ENCODE measurements at places on chromosomes 11 and 22.

DNA sequence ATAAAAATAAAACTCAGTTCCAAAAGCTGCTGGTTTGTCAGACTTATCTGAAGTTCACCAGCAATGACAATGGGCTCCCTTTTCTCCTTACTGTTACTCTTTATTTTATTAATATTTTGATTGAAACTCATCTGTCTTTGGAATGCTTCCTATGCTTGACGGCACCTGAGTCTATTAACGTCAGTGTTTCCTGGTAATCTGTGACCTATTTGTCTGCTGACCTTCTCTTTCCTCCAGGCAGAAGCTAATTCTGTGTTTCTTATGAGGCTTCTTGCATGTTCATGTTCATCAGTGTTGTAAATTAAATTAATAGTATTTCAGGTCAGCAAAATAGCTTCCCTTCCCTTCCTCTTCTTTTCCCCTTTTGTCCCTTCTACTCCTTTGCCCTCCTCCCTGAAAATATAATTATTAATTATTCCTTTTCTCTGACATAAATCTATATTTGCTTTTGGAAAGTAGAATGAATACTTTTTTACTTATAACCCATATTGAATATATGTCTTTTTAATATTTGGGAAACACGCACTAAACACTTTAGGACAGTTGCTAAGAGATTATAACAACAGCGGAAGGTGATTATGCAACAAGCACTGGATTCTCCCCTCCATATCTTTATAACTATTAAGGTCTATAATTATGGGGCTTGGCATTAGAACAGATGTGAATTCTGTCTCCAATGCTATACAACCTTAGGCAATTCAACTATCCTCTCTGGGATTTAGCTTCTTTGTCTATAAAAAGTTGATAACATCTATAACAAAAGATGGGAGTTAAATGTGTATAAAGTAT is 32.1 kb upstream of the PCF11 start:
- no peak for DNase-seq

GRCh38 chr11:73760135-73760678 is 667 bp downstream of the RAB6A start:
- DNase-seq, result no peak

- no peak for DNase-seq
Observed at GRCh38 chr11:47348859-47349258, 3.6 kb downstream of the MYBPC3 start.

DNA sequence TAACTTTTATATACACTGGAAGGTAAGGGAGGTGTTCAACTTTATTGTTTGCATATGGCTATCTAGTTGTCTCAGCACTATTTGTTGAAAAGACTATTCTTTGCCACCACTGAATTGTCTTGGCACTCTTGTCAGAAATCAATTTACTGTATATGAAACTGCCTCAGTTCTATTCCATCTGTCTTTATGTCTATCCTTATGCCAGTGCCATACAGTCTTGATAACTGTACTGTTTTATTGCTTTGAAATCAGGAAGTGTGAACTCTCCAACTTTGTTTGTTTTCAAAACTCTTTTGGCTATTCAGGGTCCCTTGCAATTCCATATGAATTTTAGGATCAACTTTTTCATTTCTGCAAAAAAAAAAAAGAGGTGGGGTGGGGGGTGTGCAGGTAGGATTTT is 77.2 kb downstream of the PRSS23 start:
- DNase-seq, result no peak

DNA sequence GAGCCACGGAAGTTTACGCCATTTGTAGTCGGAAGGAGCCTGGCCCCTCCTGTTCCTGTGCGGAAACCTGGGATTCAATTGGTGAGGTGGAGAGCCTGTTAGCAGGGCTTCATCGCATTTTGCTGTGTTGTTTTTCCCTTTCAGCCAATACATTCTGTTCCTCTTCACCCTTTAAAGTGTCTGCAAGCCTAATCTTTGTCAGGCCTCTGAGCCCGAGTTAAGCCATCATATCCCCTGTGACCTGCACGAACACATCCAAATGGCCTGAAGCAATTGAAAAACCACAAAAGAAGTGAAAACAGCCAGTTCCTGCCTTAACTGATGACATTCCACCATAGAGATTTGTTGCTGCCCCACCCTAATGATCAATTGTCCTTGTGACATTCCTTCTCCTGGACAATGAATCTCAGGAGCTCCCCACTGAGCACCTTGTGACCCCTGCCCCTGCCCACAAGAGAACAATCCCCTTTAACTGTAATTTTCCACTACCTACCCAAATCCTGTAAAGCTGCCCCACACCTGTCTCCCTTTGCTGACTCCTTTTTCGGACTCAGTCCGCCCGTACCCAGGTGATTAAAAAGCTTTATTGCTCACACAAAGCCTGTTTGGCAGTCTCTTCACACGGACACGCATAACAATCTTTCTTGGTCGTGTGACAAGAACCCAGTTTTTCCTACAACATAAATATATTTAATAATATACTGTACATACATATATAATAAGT is 37.1 kb upstream of the MMP12 start:
- no peak for DNase-seq

DNA sequence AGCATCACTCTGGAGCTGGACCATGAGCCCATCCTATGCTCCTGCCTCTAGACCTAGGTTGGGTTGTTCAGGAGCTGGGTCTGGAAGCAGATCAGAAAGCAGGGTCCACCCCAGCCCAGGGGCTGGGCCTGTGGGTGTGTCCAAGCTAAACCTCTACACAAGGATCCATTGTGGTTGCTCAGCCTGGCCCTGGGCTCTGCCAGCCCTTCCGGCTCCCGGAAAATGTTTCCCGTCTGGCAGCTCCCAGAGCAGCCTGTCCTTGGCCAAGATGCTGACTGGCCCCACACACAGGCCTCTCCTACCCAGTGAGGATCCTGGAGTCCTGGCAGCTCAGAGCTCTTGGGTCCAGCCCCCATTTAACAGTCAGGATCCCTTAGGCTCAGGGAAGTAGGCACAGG is 35.3 kb upstream of the FCHSD2 start:
- no peak for DNase-seq

DNA sequence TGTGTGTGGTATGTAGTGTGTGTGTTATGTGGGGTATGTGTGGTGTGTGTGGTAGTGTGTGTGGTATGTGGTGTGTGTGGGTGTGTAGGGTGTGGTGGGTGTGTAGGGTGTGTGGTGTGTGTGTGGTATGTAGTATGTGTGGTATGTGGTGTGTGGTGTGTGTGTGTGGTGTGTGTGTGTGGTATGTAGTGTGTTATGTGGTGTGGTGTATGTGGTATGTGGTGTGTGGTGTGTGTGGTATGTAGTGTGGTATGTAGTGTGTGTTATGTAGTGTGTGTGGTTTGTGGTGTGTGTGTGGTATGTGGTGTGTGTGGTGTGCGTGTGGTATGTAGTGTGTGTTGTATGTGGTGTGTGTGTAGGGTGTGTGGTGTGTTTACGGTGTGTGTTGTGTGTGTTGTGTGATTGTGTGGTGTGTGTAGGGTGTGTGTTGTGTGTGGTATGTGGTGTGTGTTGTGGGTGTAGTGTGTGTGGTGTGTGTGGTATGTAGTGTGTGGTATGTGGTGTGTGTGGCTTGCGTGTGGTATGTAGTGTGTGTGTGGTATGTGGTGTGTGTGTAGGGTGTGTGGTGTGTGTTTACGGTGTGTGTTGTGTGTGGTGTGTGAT is 4.2 kb upstream of the PPP6R2 start:
- no peak for DNase-seq

GRCh38 chr11:8331767-8332166 is 68.1 kb upstream of the LMO1 start:
- no peak for DNase-seq

DNA sequence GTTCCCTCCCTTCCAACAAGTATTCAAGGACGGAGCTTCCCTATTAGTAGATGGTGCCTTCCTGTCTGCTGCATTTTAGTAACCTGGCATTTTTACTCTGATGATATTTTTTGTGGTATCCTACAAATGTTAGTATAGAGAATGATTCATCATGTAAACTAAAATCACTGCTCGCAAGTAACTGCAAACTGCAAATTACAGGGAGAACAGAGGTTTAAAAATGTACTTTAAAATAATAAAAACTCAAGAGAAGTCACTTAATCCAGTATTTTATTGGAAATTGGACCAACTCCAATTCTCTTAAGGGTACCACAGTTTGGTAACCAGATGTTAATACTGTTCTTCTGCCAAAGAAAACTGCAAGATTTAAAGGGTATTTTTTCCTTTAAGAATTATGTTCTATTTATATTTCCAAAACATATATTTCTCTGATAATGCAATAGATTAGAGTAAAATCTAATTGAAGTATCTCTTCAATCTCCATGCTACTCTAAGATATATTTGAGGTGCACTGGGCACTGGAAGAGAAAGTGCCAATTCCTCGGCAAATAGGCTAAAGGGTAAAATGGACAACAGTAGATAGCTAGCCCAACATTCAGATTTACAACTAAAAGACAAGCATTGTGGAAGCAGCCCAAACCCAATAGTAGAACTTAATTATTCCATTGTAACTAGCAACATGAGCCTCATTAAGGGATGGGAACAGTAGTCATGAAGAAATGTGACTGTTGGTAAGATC is 298.0 kb downstream of the TTC28 start:
- no peak for DNase-seq

- no peak for DNase-seq
Observed at GRCh38 chr22:44382116-44383038, 69.6 kb upstream of the SHISAL1 start.

- no peak for DNase-seq
Observed at GRCh38 chr22:35642305-35642741, 5.9 kb upstream of the APOL6 start.

- no peak for DNase-seq
Observed at GRCh38 chr22:36366291-36366708, 21.5 kb downstream of the MYH9 start.

GRCh38 chr11:100561323-100561722 is 125.8 kb upstream of the ARHGAP42 start:
- DNase-seq, result no peak

- DNase-seq, result no peak
Observed at GRCh38 chr22:37228106-37229011, 15.7 kb downstream of the RAC2 start.

GRCh38 chr22:38874529-38875222 is 2.7 kb upstream of the CBX6 start:
- DNase-seq, result no peak

- no peak for DNase-seq
Observed at GRCh38 chr11:94077552-94078293, 50.9 kb upstream of the PANX1 start.

GRCh38 chr11:82507288-82507687 is 226.4 kb downstream of the FAM181B start:
- no peak for DNase-seq

DNA sequence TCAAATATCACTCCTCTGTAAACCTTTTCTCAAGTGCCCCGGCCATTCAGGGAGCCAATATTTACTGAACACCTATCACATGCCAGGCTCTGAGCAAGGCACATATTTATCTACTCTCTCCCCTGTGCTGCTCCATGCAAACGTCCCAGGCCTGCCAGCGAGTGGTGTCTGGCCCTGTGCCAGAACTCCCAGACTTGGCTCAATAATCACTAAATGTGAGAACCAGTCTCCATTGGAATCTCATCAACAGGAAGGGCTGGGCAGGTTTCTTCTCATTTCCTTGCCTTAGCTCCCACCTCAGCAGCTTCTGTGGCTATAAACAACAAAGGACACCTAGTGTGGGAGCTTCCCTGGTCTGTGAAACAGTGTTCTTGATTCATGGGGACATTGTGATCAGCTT is 21.7 kb downstream of the RASSF10 start:
- no peak for DNase-seq

DNA sequence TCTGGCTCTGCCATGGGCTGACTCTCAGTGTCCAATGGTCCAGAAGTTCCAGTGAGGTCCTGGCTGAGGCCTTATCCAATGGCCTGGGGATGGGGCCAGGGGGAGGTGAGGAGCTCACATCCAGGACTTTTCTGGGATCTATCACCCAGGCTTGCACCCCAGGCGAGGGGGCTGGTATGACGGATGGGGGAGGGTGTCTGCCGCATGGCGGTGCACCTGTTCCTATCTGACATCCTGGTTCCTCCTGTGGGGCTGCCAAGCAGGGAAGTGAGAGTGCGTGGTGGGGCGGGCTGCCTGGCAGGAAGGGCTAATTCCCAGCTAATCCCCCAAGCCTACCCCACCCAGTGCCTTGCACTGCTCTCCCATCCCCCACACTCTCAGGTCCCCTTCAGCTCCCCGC is 102.1 kb downstream of the NECTIN1 start:
- DNase-seq, result no peak

- no peak for DNase-seq
Observed at GRCh38 chr22:38569181-38569971, 607 bp downstream of the DMC1 start.

- DNase-seq, result no peak
Observed at GRCh38 chr11:116072601-116073410, 568.6 kb upstream of the CADM1 start.

DNA sequence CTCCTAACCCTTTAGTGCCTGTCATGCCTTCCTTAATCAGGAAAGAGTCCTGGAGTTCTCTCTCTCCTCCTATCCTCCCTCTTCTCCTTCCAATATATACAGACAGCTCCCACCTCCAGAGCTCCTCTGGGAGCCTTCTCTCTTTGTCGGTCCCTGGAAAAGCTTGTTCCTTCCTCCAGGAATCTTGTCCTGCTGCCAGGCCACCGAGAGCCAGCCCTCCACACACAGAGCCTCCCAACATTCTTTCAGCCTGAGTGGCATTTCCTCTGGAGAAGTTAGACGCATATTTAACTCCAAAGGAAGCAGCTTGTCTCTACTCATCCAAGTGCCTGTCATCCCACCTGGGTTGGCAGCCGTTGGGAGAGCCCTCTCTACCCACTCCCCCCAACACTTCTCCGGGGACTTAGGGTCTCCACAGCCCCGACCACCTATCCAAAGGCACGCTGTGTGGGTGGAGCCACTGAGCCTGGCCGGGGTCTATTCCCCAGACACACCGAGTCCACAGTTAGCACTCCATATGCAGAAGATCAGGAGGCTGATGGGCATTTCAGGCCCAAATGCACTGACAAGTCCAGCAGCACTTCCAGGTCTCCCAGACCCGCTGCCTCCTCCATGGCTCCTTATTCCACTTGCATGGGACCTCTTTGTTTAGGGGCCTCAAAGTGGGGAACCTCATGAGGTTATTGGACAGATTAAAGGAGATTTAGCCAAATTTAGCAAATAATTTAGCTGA is 31.1 kb downstream of the DKK3 start:
- DNase-seq, result no peak

DNA sequence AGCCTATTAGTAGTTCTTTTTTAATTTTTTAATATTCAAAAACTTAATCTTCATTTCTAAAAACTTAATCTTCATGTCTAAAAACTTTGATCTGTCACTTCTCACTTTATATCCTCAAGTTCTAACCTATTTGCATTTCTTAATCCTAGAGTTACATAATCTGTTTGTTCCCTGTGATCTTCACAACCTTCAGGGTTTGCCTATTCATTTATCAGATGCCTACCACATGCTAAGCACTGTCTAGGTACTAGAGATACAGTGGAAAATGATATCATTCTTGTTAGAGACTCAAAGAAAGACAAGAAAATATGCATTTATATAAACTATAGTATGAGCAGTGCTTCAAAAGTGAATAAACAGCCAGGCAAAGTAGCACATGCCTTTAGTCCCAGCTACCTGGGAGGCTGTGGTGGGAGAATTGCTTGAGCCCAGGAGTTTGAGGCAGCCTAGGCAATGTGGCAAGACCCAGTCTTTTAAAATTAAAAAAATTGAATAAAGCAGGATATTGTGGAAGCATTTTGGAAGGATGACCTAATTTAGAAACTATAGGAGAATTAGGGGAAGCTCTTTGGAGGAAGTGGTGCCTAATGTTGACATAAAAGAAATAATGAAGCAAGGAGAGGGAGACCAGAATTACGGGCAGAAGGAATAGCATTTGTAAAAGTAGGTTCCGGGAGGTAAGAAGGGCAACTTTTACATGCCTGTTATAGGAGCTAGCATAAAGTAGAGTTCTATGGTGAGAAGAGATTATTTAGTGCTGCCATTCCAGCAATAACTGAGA is 54.4 kb upstream of the GRK2 start:
- DNase-seq, result no peak
